ENCODE measurements at places on chromosomes 3 and 15.

DNA sequence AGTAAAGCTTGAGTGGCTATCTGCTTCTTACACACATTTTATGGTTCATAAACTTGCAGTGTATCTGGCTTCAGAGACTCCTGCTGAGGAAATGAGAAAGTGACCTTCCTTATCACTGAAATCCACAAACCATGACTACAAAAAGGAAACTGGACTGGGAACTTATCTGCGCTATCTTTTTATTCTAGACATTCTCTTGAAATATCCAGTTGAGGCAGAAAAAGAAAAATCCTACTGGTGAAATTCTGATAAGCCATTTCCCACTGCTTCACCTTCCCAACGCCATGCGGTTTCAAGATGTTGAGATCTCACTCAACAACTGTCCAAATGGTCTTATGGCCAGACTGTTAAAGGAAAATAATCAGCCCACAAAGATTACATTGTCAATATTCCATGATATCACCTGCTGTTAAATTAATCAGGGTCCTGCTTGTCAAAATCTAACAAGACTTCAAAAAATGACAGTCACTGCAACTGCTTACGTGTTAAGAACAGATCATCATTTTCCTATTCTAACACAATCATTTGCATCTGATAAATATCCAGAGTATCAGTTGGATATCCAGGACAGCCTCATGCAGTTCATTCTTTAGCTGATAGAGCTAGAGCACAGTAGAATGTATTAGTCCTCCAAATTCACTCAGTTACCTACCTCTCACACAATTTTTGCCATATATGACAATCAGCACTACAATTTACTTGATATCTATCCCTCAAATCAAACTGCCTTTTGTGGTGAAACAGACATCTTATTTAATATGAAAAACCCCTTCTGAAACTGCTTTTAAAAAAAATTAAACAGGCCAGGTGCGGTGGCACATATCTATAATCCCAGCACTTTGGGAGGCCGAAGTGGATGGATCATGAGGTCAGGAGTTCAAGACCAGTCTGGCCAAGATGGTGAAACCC is 538.1 kb downstream of the MAGI1 start:
- no peak for DNase-seq

- no peak for DNase-seq
Observed at GRCh38 chr3:191566469-191566868, 105.5 kb downstream of the PYDC2 start.

DNA sequence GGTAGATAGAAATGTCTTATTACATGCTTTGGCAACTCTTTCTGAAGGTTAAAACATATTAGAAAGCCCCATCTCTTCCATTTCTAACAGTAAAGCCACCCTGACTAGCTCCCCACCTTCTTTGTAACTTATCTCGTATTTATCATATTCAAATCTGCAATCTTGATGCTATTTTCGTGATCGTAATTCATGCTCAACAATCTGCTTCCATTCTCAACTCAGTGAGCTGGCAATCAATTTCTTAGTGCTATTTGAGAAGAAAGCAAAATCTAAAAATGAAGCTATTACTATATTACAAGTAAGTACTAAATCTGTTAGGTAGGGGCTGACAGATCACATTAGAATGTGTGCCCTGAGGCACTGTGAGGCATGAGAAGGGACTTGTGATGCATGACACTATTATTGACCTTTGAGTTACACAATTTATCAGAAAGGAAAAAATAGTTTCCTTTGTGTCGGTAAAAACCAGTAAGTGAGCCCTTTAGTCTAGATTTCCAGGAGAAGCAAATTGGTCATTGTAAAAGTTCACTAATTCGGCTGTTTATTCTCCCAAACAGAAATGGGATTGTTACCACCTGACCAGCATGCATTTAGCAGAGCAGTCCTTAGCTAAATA is 379.7 kb upstream of the CNTN6 start:
- no peak for DNase-seq

DNA sequence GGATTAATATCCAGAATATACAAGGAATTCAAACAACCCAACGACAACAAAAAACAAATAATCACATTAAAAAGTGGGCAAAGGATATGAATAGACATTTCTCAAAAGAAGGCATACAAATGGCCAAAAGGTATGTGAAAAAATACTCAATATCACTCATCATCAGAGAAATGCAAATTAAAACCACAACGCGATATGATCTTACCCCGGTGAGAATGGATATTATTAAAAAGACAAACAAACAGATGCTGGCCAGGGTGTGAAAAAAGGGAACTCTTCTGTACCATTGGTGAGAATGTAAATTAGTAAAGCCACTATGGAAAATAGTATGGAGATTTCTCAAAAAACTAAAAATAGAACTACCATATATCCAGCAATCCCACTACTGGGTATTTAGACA is 43.5 kb upstream of the MEF2A start:
- DNase-seq, result no peak

DNA sequence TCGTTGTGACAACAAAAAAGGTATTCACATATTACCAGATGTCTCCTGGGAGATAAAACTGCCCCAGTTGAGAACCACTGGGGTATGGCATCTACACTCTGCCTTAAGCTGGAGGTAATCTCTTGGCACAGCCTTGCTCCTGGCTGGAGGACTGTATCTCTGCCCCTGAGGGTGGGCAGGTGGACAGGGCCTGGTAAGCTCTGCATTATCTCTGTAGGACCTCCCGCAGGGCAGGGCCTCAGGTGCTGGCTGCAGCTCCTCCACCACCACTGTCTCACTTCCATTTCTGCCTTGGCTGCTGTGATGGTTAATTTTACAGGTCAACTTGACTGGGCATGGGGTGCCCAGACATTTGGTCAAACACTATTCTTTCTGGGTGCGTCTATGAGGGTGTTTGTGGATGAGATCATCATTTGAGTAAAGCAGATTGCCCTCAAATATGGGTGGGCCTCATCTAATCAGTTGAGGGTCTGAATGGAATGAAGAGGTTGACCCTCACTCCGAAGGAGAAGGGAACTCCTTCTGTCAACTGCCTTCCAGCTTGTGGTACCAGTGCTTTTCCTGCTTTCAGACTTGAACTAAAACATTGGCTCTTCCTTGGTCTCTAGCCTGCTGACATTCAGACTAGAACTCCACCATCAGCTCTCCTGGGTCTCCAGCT is 9.8 kb upstream of the RHCG start:
- DNase-seq, result no peak

DNA sequence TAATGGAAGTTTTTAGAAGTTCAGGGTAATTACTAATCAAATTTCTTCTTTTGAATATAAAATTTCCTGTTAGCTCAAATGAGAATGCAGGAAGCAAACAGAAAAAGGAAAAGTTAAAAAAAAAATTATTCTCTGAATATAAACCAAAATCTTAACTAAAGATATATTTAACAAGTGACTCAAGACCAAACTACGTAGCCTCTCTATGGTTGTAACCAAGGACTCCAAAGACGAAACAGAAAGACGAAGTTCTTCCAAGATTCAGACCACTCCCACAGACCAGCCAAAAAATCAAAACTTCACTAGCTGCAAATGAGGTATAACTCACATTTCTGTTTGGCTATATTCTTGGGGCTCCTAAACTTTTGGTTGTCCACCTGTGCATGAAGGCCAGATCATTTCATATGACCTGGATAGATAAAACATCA is 846.5 kb upstream of the ALCAM start:
- DNase-seq, result no peak

GRCh38 chr3:184574515-184575417 is 13.2 kb downstream of the EPHB3 start:
- DNase-seq, result no peak

GRCh38 chr15:89653578-89653977 is 1.7 kb downstream of the KIF7 start:
- DNase-seq, result no peak

DNA sequence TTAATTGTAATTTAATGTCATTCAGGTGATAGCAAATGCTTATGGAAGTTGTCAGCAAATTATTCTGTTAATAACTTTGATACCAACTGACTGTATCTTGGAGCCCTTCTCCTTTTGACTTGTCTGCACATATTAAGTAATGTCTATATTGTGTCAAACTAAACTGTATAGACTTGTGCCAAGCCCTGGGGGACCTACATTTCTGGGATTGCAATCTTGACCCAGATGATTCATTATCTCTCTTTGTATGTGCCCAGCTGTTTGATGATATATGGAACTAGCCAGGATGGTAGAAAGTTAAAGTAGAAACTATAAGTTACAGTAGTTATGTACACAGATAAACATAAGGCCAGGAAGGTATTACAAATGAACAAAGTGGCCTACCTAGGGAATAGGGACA is 402.8 kb upstream of the RARB start:
- no peak for DNase-seq

GRCh38 chr3:26752466-26752865 is 129.9 kb downstream of the LRRC3B start:
- no peak for DNase-seq

DNA sequence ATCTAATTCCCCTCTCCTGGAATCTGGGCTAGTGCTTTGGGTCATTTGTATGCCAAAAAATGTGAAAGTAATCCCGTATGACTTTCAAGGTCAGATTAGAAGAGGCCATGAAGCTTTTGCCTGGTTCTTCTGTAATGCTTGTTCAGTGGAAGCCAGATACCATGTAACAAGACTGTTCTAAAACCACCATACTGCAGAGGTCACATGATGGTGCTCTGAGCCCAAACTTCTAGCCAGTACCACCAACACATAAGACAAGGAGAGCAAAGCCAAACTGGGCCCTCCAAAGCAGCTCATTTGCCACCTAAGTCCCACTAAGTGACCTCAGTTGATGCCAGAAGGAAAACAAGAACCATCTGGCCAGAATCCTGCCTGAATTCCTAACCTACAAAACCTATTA is 64.3 kb upstream of the MELTF start:
- no peak for DNase-seq

DNA sequence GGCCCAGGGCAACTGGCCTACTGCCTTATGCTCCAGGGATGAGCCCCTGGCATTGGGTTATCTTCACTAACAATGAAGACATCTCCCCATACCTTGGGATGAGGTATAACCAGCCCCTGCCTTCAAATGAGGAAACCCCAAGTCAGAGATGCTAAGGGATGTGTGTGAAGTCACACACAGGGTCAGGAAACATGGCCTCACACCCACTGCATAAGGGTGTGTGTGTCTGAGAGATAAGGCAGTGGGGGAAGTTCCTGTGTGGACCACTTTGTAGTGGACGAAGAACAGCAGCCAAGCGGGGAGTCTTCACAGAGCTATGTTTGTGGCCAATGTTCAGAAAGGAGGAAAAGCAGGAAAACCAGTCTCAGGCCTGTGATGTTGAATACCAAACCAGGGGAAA is 10.5 kb downstream of the ELP6 start:
- DNase-seq, result no peak

GRCh38 chr3:110858549-110858948 is 213.1 kb upstream of the NECTIN3 start:
- no peak for DNase-seq

GRCh38 chr3:197807969-197808587 is 17.0 kb downstream of the LRCH3 start:
- DNase-seq, result no peak

- no peak for DNase-seq
Observed at GRCh38 chr15:90930861-90931574, 1.3 kb downstream of the HDDC3 start.

DNA sequence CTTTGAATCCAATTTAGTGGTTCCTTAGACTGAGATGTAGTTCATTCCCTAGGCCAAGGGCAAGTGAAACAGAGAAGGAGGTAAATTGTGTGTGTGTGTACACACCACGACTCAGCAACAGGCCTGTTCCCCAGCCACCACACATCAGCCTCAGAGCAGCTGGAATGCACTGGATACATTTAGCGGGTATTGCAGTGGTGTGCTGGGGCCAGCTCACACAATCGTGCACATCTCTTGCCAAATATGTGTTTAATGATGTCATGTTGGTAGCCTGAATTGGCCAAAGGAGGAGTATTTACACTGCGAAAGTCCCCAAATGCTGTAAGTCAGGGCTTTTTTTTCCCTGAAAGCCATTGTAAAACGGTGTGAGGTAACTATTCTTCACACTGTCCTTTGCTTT is 82.3 kb downstream of the RBPMS2 start:
- no peak for DNase-seq

- DNase-seq, result no peak
Observed at GRCh38 chr3:190444576-190445145, 5.0 kb downstream of the TMEM207 start.

DNA sequence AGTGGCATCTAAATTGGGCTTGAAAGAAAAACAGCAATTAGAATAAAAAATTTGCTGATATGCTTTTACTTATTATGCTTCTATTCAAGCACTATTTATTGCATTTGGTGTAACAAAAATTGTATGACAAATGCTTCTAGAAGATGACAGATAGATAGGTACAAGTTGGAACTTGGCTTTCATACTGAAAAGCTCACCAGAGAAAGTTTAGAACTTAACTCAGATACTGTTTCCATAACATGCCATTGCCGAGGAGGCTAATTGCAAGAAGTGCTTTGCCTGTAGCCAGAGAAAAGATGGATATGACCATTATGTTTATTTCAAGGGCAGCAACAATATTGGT is 123.8 kb downstream of the NFKBIZ start:
- DNase-seq, result no peak

DNA sequence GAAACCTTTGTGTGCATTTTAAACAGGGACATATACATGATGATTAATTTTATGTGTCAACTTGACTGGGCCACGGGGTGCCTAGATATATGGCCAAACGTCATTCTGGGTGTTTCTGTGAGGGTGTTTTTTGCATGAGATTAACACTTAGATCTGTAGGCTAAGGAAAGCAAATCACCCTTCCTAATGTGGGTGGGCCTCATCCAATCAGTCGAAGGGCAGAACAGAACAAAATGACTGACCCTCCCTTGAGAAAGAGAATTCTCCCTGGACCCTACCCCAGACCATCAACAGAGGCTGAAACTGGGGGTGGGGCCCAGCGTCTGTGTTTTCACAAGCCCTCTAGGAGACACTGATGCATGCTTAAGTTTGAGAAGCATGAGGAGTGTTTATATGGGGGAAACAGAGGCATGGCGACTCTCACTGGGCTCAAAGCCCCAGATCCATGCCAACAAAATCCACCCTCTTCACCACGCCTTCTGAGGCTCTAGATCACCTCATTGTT is 56.2 kb downstream of the ITGA11 start:
- no peak for DNase-seq

DNA sequence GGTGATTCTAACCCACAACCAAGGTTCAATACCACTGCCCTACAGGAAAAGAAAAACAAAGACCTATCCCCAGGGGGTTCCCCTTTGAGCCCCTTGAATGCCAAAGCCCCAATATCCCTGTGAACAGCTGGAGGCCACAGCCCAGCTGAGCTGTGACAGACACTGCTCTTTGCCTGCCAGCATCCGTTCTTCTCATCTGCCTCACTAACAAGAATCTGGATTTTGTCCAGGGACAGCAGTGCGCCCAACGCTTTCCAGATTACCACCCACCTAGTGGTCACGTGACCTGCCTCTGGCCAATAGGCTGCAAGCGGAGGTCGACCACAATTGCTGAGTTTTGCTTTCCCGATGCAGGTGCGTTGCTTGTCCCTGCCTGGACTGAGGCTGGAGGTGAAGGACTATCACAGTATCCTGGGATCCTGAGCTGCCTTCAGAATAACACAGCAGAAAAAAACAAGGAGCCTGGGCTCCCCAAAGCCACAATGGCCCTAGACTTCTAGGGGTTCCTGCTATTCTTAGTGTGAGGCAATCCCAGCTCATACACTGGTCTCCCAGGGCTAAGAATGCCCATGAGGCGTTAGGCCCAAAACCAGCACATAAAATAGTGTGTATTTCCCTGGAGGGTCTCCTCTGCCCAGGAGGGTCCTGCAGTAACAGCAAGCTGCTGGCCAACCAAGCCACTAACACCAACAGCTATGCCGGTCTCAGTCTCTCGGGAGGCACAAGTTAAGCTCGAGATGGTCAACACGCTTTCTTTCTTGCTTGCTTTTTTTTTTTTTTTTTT is 13.8 kb downstream of the BDH1 start:
- DNase-seq, result no peak

Data from activated naive CD8-positive, alpha-beta T cell treated with anti-CD3 and anti-CD28 coated beads for 36 hours (primary cell).